ENCODE measurements at places on chromosomes 6 and 20. TPM values are rescaled to one million over a fixed set of nuclear protein-coding genes. Genes with fewer than 3 reads are reported as not detected.

Gene HMGA1
- 349 TPM for total RNA-seq

Gene SMPDL3A
- total RNA-seq = 18.0 TPM

Gene SEC63
- 27.0 TPM for total RNA-seq

Gene SIRPB1
- total RNA-seq = 1.2 TPM

Gene CAPN11
- total RNA-seq = 0.15 TPM

Gene VIP
- not detected for total RNA-seq

Gene NKX2-2
- not detected for total RNA-seq

Gene TOX2
- total RNA-seq = 3.5 TPM

Gene MUC21
- not detected for total RNA-seq

Gene GPR6
- total RNA-seq = not detected

Gene HBS1L
- 124 TPM for total RNA-seq

Gene SEL1L2
- not detected for total RNA-seq

Gene AIF1
- not detected for total RNA-seq

Gene SLC22A1
- total RNA-seq = 1.3 TPM

Gene HLA-DMB
- 0.50 TPM for total RNA-seq

Gene CGA
- total RNA-seq = not detected

Gene STMND1
- not detected for total RNA-seq

Gene GRM1
- under 0.01 TPM for total RNA-seq

Gene CHD6
- 34.8 TPM for total RNA-seq

Gene TPBG
- total RNA-seq = 71.4 TPM

Gene RSPH3
- total RNA-seq = 6.0 TPM

Gene HLA-G
- not detected for total RNA-seq

Gene KCNK15
- 0.29 TPM for total RNA-seq

Gene VSTM2L
- 5.3 TPM for total RNA-seq

Gene INSM1
- not detected for total RNA-seq
